GM19239 (cell line): ENCODE measurements at places on chromosomes 2 and 18.

DNA sequence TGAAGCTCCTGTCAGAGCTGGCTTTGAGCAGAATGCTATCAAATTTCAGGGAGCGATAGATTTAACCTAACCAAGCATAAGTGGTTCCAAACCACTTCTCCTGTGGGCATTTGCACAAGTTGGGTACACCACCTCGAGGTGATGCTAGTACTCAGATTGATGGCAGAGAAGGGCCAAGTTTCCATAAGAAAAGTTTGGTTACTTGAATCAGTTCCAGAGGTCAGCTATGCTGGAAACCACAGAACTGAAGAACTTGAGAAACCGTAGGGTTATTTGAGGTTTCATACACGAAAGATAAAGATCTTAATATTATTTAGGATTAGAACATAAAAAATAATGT is 238.2 kb upstream of the SOX11 start:
- DNase-seq, result no peak

- DNase-seq, result no peak
These were observed 13.6 kb downstream of the SNRNP200 start for GRCh38 chr2:96291751-96292150.

- DNase-seq, result no peak
These were observed 49.8 kb upstream of the CABYR start for GRCh38 chr18:24089076-24089475.

- no peak for DNase-seq
These were observed 188.1 kb upstream of the LINC00305 start for GRCh38 chr18:64337018-64337417.

DNA sequence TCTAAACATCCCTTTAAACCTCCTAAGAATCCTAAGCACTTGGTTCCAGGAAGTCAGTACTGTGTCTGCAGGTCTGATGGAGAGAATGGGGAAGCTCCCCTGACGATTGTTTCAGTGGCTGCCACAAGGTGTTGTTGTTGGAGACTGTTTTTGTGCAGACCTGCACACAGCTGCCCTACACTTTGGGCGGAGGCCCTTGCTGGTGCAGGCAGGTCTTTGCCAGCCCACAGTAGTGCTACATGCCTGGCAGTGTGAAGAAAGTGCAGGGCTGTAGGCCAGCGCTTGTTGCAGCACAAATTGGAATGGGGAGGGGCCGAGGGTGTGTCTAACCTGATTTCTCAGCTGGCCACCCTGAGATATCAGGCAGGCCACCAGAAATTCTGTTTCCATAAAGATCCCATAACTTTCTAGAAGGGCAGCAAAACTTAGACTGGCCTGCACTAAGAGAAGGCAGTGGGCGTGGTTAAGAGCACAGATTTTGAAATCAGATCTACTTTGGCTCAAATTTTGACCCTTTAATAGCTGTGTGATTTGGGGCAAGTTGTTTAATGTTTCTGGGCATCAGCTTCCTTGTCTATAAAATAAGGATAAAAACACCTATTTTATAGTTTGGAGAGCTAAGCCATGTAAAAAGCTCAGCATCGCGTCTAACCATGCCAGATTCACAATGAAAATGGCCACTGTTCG is 83.7 kb upstream of the SLC1A4 start:
- DNase-seq, result no peak

- no peak for DNase-seq
These were observed 254.2 kb downstream of the CDH2 start for GRCh38 chr18:27922780-27923179.

GRCh38 chr2:215848698-215849097 is 164.7 kb downstream of the MREG start:
- DNase-seq, result no peak

DNA sequence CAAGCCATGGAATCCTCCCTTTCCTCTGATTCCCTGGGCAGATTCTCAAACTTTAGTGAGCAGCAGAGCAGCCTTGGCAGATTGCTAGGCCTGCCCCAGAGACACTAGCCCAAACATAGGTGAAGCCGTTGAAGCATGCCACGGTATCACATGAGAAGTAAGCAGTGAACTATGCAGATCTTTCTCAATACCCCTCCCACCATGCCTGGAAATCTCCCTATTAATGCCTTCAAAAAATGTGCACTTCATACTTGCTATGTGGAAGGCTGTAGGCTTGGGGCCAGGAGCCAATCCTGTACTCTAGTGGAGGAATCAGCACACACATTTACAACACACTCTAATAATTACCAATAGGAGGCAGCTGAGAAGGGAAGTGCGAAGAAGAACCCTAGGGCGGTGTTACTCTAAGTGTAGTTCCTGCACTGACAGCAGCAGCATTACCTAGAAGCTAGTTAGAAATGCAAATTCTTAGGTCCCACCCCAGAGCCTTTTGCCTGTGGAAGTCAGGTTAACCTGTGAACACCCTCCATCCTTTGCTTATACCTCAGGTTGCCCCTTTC is 305.1 kb upstream of the SPRED2 start:
- DNase-seq, result no peak

GRCh38 chr2:161729-162128 is 102.1 kb downstream of the SH3YL1 start:
- DNase-seq, result no peak

- DNase-seq, result no peak
These were observed 127.3 kb downstream of the SCG2 start for GRCh38 chr2:223474893-223475292.

DNA sequence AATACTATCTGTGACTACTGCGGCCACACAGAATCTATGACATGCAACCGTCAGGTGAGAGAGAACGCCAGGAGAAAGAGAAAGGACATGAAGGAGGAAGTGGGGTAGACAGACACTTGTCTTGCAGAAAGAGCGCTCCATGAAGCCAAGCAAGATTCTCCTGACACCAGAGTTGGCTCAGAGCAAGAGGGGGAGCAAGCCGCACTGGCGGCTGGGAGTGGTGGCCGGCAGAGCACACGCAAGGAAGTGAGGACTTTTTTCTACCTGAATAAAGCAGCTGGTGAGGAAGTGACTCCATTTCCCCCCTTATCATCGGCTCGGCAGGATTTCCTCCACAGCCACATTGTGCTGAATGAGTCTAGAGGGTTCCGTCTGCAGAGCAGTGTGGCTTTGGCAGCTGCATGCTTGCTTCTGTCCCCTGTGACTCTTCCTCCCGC is 181.6 kb downstream of the BCL2 start:
- no peak for DNase-seq

DNA sequence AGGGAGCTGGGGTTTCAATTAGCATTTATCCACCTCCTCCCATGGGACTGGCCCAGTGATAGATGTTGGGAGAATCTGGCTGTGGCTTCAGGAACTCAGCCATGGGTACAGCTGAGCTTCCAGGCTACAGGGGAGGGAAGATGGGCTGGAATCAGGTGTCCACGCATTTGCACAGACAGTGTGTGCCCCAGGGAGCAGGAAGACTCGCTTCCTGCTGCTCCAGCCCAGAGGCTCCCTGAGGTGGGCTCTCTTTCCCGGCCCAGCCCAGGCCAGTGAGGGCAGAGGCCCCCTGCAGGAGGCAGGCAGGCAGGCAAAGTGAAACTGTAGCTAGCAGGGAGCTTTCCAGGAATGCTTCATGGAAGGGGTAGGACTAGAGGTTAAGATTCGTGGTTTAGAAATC is 28.7 kb downstream of the DYSF start:
- no peak for DNase-seq

- DNase-seq, result no peak
These were observed 81.2 kb upstream of the STK17B start for GRCh38 chr2:196252408-196253115.

DNA sequence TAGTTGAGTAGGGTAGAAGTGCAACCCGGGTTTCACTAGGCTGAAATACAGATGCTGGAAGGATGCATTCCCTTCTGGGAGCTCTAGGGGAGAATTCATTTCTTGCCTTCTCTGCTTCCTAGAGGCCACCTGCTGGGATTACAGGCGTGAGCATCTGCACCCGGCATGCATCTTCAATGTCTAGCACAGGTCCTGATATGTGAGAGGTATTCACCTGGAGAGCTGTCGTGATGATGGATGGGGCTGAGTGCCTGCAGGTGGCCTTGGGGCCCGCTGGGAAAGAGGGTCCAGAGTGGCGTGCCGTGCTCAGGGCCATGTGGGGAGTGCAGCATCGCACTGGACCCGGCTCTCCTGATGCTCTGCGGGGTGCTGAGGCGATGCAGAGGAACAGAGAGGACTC is 6.6 kb upstream of the NTSR2 start:
- no peak for DNase-seq

GRCh38 chr2:120783371-120783791 is 47.7 kb downstream of the GLI2 start:
- no peak for DNase-seq

- DNase-seq, result no peak
These were observed 278.1 kb downstream of the LRATD1 start for GRCh38 chr2:14910654-14911053.

GRCh38 chr18:37107748-37108522 is 279.0 kb downstream of the KIAA1328 start:
- no peak for DNase-seq

DNA sequence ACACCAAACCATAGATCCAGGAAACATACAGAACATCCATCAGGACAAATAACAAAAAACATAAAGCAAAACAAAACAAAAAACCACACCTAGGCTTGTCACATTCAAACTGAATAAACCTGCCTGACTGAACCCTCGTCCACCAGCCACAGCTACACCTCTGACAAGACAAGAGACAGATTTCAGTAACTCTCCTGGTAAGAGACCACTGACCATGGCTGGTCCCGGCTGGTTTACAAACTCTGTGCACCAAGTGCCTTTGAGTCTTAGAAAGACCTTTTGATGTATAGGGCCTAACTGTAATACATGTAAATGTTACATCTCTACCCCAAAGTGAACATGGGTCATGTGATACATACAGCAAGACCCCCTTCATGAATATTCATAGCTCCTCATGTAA is 4.8 kb upstream of the SLC66A2 start:
- DNase-seq, result no peak

DNA sequence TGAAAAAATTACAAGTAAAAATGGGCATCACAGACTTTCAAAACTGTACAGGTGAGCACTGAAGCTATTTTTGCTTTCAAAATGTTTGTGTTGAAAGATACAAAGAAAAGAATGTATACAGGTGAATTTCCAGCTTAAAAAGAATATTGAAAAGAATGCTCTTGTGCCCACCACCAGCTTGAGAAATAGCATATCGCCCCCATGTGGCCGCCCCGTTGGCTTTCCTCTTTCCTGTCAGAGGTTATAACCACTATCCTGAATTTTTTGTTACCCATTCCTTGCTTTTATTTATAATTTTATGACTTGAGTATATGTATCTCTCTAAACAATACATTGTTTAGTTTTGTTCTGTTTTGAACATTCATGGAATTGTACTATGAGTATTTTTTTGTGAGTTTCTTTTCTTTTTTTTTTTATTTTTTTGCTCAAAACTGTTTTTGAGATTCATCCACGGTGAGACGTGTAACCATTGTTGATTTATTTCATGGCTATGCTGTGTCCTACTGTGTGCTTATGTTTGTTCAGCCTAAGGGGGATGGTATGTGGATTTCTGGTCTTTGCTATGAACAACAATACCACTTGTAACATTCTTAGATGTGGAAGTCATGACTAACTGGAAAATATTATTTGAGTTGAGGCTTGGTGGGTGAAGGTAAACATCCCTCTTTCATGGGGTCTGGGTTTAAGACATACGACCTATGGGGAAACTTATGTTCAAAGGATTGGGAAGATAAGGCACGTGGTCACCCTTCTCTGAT is 11.6 kb downstream of the TRPM8 start:
- DNase-seq, result no peak

- no peak for DNase-seq
These were observed 50.6 kb downstream of the PARD6G start for GRCh38 chr18:80196528-80197320.

- no peak for DNase-seq
These were observed 7.6 kb downstream of the WDR35 start for GRCh38 chr2:19982268-19982667.

DNA sequence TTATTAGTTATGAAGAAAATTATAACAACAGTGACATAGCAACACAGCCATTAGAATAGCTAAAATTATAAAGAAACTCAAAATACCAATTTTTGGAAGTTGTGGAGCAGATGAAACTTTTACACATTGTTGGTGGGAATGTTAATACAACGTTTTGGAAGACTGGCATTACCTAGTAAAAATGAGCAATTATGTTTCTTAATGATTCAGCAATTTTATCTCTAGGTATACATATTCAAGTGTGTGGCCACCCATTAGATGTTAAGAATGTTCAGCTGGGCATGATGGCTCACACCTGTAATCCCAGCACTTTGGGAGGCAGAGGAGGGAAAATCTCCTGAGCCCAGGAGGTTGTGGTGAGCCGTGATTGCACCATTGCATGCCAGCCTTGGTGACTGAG is 78.8 kb downstream of the INSIG2 start:
- no peak for DNase-seq

- DNase-seq, result no peak
These were observed 59.4 kb upstream of the LRPPRC start for GRCh38 chr2:44055229-44055628.

GRCh38 chr18:32200766-32201165 is 10.9 kb downstream of the MEP1B start:
- DNase-seq, result no peak

DNA sequence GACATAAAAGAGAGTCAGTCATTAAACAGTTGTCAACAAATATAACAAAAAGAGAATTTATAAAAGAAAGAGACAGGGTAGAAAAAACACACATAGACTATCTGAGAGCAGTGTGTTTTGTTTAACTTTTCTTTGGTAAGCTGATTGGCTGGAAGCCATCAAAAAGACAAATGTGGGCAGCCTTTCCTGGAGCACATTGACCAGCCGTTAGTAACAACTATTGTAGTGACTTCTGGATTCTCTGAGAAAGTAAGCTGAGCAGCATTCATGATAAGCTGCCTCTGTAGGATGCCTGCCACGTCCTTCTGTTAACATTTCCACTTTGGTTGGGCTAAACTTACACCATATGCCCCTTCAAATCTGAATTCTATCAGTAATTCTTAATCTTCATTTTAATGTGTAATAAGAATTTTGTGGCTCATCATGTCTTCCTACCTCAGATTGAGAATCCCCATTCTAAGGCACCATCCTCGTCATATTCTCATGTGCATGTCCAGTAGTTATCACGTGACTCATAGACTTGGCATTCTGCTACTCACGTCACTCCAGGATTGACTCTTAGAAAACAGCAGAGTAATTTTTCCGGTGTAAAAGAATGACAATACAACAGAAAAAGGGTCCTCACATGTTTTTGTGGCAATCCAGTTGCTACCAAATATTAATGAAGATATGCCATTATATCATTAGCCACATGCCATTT is 43.4 kb upstream of the DNAJC10 start:
- DNase-seq, result no peak

GRCh38 chr18:13395577-13395976 is 177.0 kb downstream of the LDLRAD4 start:
- no peak for DNase-seq

DNA sequence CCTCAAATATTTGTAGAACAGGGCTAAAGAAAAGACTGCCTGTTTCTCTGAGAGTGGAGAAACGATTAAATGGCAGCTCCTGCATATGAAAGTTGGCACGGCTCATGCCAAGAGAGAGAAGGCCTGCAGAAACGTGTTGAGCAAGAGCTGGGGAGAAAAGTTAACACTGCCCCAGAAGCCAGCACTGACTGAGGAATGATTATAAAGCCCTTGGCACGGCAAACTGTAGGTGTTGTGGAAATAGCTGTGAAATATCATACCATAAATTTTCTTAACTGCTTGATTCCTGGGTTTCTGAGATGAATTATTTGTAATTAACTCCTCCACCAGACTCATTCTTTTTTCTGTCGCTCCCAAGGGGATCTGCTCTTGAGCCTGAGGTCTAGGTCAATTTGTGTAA is 4.3 kb downstream of the FRZB start:
- DNase-seq, result no peak
